ENCODE measurements at places on chromosomes 4 and X. TPM values are rescaled to one million over a fixed set of nuclear protein-coding genes. Genes with fewer than 3 reads are reported as not detected.

Gene RTL3
- not detected for total RNA-seq

Gene OGT
- total RNA-seq: 118 TPM

Gene MMRN1
- total RNA-seq: under 0.01 TPM

Gene CC2D2A
- total RNA-seq: 8.3 TPM

Gene SPANXN3
- total RNA-seq: not detected

Gene SLIT2
- total RNA-seq: 0.43 TPM

Gene HPGD
- 5.1 TPM for total RNA-seq

Gene SHROOM4
- total RNA-seq: 2.8 TPM

Gene IGSF1
- total RNA-seq: not detected

Gene PCSK1N
- total RNA-seq: under 0.01 TPM

Gene GUCY1B1
- 1.4 TPM for total RNA-seq

Gene CCNB3
- total RNA-seq: 1.4 TPM

Gene RPA4
- 0.34 TPM for total RNA-seq

Gene MAGED4B
- total RNA-seq: 0.57 TPM

Gene CHRDL1
- total RNA-seq: not detected

Gene CD38
- not detected for total RNA-seq

Gene PDZD11
- 24.9 TPM for total RNA-seq

Gene VSIG4
- total RNA-seq: not detected

Gene NPY1R
- under 0.01 TPM for total RNA-seq

Gene CT45A1
- not detected for total RNA-seq

Gene HS6ST2
- total RNA-seq: 14.0 TPM

Gene CD99
- 48.2 TPM for total RNA-seq

Gene HS3ST1
- total RNA-seq: 14.2 TPM

Gene RAB39B
- total RNA-seq: 0.07 TPM

Gene XAGE1A
- not detected for total RNA-seq

Gene ADAM29
- not detected for total RNA-seq

Gene ADH1C
- 0.21 TPM for total RNA-seq

Gene HSPA4L
- total RNA-seq: 36.7 TPM

Gene TIGD4
- total RNA-seq: under 0.01 TPM

Gene TMSB15A
- total RNA-seq: not detected

Gene ODAPH
- not detected for total RNA-seq

Gene TMPRSS11A
- 0.50 TPM for total RNA-seq

Gene PNMA6F
- not detected for total RNA-seq

Gene CACNA1F
- total RNA-seq: 0.07 TPM

Gene ZNF41
- total RNA-seq: 7.5 TPM

Gene NKX3-2
- under 0.01 TPM for total RNA-seq

Gene SERPINA7
- not detected for total RNA-seq

Gene BST1
- 0.14 TPM for total RNA-seq

Gene NDP
- total RNA-seq: not detected

Gene IL2
- total RNA-seq: not detected
